ENCODE measurements at places on chromosomes 1 and 21. TPM values are rescaled to one million over a fixed set of nuclear protein-coding genes. Genes with fewer than 3 reads are reported as not detected.

The HSD11B1 gene
- total RNA-seq, result 17.9 TPM

The GPR161 gene
- total RNA-seq, result 0.41 TPM

The VHLL gene
- 0.56 TPM for total RNA-seq

The GCSAML gene
- not detected for total RNA-seq

The ADPRS gene
- total RNA-seq, result 33.6 TPM

The YBEY gene
- total RNA-seq, result 16.7 TPM

The CA6 gene
- 2.2 TPM for total RNA-seq

The KIF26B gene
- 0.07 TPM for total RNA-seq

The WNT4 gene
- not detected for total RNA-seq

The KCNQ4 gene
- total RNA-seq, result 0.88 TPM

The CHI3L1 gene
- not detected for total RNA-seq

The HFM1 gene
- total RNA-seq, result not detected

The SYF2 gene
- total RNA-seq, result 41.4 TPM

The GJB3 gene
- not detected for total RNA-seq

The SORT1 gene
- total RNA-seq, result 1.4 TPM

The VPS26C gene
- total RNA-seq, result 58.9 TPM

The EFHD2 gene
- 100 TPM for total RNA-seq

Data from activated T-helper 1 cell treated with anti-CD3 and anti-CD28 coated beads, Interleukin-12 subunit alpha, Interleukin-12 subunit beta, Interleukin-2, Interleukin-4 antibody, amounts not matched to agents 30 ng/mL and 10 ng/mL and 1 ng/mL, durations not matched to agents 14 hours and 24 hours and 36 hours (primary cell).